ENCODE measurements at places on chromosomes 12 and 14. TPM values are rescaled to one million over a fixed set of nuclear protein-coding genes. Genes with fewer than 3 reads are reported as not detected.

RBP5 gene
- 0.19 TPM for total RNA-seq

PRPF40B gene
- total RNA-seq, result 4.1 TPM

CLEC4D gene
- not detected for total RNA-seq

ADAM21 gene
- 0.33 TPM for total RNA-seq

ARHGAP9 gene
- not detected for total RNA-seq

TSPAN19 gene
- under 0.01 TPM for total RNA-seq

USP44 gene
- 5.4 TPM for total RNA-seq

TMEM229B gene
- 1.4 TPM for total RNA-seq

IRAK3 gene
- 19.2 TPM for total RNA-seq

CEP170B gene
- 9.0 TPM for total RNA-seq

PLEKHG7 gene
- not detected for total RNA-seq

KRT2 gene
- not detected for total RNA-seq

C12orf54 gene
- not detected for total RNA-seq

MYL6B gene
- total RNA-seq, result 96.8 TPM

SLCO1B3 gene
- total RNA-seq, result not detected

DRAM1 gene
- 30.1 TPM for total RNA-seq

STAC3 gene
- total RNA-seq, result not detected

MYF5 gene
- not detected for total RNA-seq

OR4E2 gene
- total RNA-seq, result not detected

HVCN1 gene
- 6.1 TPM for total RNA-seq

PZP gene
- 2.4 TPM for total RNA-seq
